Fibroblast of pulmonary artery (primary cell): ENCODE measurements at places on chromosomes 16 and 17.
A peak's percentile ranks its signal among the peaks of the same experiment; 100 is the strongest.

DNA sequence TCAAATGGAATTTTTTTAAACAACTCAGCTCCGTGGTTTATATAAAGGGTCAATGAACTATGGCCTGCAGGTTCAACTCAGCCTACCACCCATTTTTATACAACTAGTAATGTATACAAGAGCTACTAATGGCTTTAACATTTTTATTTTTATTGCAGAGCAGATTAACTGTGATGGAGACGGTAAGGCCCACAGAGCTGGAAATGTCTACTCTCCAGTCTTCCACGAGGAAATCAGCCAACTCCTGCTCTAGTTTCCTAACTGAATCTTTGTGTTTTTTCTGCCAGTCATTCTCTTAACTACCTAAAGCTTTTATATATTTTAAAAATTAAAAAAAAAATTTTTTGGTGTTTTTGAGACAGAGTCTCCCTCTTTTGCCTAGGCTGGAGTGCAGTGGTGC is 385.1 kb upstream of the MAF start:
- DNase-seq, result no peak

DNA sequence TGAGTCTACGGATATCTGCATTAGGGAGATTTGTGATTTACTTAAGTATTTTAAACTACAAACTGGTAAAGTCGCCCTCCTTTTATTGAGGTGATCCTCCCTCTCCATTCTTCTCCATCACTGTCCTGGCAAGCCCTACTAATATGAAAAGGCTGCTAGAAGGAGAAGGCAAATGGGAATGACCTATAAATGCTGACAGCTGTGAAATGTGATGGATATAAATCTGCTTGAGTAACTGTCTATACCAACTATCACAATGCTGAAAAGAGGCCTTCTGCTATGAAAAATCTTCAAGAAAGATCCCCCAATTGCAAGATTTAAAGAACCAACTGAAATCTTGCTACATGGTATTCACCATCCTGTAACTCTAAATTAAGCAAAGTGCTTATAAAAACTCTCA is 15.5 kb downstream of the DNAJC7 start:
- no peak for DNase-seq

DNA sequence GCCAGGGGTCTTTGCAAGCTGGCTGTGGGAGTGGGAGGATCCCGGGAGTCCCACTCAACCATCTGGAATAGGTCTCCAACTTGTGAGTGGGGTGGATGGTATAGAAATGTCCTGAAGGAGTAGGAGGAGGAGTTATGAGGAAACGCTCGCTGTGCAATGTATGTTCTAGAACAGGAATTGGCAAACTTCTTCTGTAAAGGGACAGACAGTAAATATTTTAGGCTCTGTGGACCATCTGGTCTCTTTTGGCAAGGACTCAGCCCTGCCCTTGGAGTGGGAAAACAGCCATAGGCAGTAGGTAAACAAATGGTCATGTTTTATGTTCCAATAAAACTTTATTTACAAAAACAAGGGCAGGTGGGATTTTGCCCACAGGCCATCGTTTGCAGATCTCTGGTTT is 149.2 kb downstream of the NPIPB5 start:
- no peak for DNase-seq

GRCh38 chr17:81339191-81339533 is 44.1 kb upstream of the SLC38A10 start:
- no peak for DNase-seq

DNA sequence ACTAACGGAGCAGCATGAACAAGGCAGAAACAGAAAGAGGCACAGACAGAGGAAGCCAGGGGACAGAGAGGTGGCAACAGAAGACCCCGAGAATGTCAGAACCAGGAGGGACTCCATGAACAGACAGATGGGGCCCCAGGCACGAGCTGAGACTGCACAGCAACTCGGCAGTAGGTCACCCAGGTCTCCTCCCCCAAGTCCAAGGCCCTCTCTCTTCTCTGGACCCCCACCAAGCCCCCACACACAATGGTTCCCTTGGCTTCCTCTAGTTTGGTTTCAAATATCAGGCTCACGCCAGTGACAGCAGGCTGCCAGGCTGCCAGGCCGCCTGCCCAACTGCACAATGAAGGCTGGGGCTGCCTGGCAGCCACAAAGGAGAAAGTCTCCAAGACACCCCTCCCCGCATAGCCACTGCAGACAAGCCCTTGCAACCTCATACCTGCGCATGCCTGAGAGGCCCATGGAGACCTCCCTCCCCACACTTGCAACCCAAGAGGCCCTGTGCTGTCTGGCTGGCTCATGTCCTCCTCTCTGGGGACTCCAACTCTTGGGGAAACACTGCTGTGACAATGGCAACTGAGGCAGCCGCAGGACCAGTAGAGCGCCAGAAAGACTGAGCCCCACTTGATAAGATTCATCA is 54.8 kb downstream of the PIMREG start:
- DNase-seq, result no peak

DNA sequence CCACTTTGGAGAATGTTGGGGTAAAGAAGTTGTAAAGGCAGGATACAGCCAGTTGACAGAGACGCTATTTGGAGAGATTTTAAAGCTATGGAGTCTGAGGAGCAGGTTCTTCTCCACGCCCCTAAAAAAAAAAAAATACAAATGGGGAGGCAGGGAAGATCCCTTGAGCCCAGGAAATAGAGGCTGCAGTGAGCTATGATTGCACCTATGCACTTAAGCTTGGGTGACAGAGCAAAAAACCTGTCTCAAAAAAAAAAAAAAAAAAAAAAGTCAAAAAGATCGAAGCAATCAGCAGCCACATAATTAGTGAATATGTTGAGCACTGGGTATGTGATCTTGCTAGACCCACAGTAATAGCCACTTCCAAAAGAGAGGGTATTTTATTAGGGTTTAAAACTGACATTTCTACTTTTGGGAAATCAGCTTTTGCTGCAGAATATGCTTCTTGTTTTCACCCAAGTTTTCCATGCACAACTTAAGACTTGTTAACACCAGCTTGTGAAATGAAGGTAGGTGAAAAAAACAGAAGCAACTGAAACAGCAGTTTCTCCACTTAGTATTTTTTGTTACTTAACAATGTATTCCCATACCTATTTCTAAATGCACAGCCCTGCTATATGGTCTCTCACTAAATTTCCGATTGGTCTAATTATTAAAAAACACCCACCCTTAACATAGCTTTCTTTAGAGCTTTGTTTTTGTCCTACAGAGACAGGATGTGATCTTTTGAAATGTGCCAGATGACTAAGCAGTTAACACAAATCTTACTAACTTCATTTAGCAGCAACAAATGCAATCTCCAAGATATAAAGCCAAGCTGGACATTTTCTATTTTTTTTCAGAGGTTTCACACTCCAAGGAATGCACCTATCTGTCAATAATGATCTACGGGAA is 2.5 kb upstream of the ARL6IP1 start:
- DNase-seq, result peak; percentile 62

DNA sequence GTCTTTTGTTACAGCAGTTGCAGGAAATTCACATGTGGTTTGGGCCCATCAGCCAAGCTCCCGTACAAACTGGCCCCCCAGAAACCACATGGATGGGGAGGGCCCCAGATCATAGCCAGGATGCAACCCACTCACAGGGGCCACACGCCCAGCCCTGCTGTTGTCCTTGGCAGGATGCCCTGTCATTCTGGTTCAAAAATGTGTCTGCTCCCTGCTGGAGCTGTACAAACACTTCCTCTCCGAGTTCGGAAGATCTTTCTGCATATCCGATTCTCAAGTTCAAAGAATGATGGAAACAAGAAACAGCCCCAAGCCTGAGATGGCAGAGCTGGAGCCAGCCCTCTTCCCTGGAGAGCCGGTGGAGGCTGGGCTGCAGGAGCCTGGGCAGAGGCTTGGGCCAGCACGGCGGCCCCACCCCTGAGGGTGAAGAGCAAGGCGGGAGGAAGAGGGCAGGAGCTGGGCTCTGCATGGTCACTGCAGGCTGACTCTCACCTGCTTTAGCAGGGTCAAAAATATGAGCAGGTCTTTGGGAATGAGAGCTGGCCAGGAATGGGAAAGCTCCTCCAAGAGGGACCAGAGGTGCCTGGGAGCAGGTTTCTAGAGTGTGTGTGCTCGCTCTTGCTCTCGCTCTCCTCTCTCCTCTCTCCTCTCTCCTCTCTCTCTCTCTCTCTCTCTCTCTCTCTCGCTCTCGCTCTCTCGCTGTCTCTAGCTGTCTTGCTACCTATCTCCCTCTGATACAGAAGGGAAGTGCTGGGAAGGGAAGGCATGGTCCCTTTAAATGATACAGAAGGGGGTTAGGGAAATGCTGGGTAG is 34.7 kb upstream of the ENPP7 start:
- peak; percentile 58 for DNase-seq

GRCh38 chr16:4911970-4912386 is 25.0 kb downstream of the PPL start:
- peak; percentile 41 for DNase-seq

DNA sequence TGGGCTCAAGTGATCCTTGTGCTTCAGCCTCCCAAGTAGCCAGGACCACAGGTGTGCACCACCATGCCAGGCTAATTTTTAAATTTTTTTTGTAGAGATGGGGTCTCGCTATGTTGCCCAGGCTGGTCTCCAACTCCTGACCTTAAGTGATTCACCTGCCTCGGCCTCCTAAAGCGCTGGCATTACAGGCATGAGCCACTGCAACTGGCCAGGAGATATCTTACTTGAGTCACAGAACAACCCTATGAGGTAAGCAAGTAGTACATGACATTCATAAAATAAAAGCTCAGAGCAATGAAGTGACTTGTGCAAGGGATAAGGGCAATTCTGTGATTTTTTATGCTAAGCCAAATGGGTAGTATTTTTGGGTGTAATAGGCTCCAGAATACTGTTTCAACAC is 57.3 kb downstream of the CDC27 start:
- DNase-seq, result no peak

- no peak for DNase-seq
Measured at GRCh38 chr17:82645516-82645915, 2.7 kb downstream of the WDR45B start.

GRCh38 chr17:68706356-68706920 is 105.3 kb upstream of the FAM20A start:
- no peak for DNase-seq

GRCh38 chr16:77211880-77212740 is 12.9 kb downstream of the SYCE1L start:
- DNase-seq, result peak; percentile 27

DNA sequence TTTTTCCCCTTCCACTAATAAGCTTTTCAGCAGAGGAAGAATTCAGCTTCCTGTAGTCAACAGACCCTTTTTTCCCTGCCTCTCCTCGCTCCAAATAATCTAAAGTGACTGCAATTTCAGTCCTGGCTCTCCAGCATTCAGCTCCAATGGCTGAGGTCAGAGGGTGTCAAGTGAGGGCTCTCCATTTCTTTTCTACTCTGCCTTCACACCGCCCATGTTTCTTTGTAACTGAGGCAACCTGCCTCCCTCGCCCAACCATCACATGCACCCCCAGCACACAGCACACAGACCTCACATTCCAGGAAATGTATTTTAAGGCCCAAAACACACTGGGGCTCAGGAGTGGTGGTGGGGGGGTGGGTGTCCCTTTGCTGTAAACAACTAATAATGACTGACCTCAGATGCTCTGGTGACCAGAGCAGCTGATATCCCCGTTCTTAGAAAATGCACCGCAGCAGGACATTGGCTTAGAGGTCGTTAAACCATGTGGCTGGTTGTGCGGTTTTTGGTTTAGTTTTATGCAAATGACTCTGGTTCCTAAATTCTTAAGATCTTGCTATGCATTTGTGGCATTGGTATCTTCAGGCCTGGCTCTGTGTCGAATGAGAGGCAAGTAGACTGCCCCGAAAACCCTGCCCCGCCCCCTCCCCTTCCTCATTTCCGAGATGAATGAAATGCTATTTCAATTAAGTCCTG is 203.6 kb downstream of the ZFHX3 start:
- DNase-seq, result no peak

DNA sequence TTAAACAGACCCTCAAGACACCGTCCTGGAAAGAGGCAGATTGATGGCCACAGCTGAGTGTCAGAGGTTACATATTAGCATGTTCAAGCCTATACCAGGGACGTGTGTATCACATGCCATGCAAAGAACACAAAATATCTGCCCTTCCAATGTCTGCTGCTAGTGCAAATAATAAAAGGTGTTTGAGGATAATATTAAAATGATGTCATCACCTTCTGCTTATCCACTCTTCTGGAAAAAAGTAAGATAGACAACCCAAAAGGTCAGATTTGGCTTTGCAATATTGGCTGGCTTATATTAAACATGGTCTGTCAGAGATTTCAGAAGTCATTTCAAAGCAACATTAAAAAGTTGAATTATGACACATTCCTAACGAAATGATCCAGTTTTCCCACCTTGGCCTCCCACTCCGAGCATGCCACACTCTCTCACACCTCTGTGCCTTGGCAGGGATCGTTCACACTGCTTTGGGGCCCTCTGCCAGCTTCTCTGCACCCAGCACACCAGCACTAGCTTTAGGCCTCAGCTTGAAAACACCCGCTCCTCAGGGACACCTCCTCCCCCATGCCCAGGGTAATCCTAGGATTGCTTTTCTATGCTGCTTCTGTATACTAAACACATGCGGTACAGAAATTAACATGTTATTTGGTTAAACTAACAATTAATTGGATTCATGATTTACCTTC is 248.2 kb downstream of the NTN1 start:
- DNase-seq, result no peak

GRCh38 chr17:31392856-31393748 is 1.6 kb downstream of the RAB11FIP4 start:
- DNase-seq, result no peak

GRCh38 chr17:27320222-27320560 is 26.3 kb downstream of the WSB1 start:
- no peak for DNase-seq

- DNase-seq, result no peak
Measured at GRCh38 chr17:72422204-72422504, 301.3 kb downstream of the SOX9 start.

DNA sequence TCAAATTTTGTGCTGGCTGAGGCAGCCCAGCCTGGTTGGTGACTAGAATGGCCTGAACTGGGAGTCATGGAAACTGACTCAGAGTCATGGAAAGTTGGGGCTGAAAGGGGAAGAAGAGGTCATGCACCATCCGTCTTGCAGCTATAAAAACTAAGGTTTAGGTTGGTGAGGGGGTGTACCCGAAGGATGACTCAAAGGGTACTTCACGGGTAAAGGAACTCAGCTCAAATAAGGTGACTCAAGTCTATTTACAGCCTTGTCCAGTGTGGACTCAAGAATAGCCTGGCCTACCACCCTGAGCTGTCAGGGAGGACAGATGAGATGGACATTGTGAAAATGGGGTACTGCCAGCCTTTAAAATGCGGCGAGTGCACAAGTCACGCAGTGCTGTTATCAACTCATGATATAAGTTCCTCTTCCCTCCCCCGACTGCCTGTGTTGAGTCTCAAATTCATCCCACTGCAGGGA is 18.6 kb downstream of the CD300LB start:
- DNase-seq, result peak; percentile 6
